Renal pelvis (tissue), 12 donors: ENCODE measurements at places on chromosomes 3 and 15.
A peak's percentile ranks its signal among the peaks of the same experiment; 100 is the strongest.

- no peak for DNase-seq
Measured at GRCh38 chr3:118782755-118783202, 251.9 kb downstream of the IGSF11 start.

DNA sequence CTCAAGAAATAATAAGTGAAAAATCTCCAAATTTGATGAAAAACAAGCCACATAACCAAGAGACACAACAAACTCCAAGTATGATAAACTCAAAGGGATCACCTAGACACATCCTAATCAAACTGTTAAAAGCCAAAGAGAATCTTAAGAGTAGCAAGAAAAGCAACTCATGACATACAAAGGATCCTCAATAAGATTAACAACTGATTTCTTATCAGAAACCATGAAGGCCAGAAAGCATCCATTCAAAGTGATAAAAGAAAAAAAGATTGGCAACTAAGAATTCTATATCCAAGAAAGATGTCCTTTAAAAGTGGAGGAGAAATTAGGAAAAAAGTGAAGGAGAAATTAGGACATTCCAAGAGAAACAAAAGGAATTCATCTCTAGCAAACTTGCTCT is 23.5 kb downstream of the CHSY1 start:
- DNase-seq: no peak

DNA sequence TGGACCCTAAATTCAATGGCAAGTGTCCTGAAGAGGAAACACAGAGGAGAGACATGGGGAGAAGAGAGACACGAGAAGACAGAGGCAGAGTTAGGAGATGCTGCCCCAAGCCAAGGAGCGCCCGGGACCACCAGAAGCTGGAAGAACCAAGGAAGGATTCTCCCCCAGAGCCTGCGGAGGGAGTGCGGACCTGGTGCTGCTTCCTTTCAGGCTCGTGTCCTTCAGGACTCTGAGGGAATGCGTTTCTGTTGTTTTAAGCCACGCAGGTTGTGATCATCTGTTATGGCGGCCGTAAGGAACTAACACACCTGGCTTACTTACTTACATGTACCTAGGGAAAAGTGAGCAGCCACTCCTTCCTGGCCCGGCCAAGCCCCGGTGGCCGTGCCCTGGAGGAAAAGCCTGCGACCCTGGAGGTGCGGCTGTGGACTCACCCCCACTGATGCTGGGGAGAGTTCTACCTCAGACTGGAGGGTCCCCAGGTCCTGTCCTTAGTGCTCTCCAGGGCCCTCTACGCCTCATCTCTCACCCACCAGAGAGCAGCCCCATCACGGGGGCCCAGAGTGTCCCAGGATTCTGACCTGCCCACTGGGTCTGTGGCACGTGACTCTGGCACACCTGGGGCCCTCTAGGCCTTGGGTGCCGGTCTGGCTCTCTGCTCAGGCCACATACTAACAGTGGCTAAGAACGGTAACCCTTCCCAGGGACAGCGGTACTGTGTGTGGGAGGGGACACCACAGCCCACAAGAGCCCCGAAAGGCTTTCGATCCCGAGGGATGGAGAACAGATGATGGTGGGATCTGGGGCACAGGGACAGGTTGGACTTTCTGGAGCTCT is 61.8 kb downstream of the ITGA11 start:
- DNase-seq: no peak

DNA sequence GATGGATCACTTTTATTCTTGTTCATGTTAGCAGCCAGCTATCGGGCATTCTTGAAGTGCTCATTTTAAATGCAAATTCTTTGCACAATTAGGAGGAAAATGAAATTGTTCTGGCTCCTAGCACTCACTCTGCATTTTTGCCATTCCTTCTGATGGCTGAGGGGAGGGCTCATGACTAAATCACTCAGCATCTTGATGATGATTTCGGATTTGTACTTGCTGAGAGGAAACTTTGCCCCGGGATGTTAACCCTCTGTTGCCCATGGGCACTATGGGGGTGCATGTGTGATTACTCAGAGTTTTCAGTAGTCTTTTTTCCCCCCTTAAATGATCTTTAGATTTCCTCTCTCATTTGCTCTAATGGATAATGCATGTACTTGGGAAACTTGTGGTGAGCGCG is 299.6 kb upstream of the C2CD4B start:
- no peak for DNase-seq

- no peak for DNase-seq
Measured at GRCh38 chr3:115806501-115806900, 183.2 kb downstream of the GAP43 start.

DNA sequence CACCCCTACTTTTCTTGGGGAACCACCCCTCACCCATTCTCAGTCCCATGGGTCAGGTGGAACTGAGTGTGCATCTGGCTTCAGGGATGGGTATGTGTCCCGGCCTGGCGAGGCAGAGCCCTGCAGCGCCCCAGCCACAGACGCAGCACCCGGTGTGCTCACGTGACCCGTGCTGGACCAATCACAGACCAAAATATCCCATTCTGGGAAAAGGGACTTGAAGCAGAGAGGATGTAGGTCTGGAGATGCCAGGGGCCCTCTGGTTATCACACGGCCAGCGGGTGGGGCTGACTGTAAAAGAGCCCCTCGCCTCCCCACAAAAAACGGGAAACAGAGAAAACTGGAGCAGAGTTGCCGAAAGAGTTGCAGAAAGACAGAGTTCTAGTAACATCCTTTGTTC is 138.0 kb upstream of the RAD18 start:
- no peak for DNase-seq

- DNase-seq: no peak
Measured at GRCh38 chr3:48429317-48429959, 448 bp downstream of the PLXNB1 start.

GRCh38 chr3:179147514-179147872 is 664 bp upstream of the PIK3CA start:
- DNase-seq: no peak

DNA sequence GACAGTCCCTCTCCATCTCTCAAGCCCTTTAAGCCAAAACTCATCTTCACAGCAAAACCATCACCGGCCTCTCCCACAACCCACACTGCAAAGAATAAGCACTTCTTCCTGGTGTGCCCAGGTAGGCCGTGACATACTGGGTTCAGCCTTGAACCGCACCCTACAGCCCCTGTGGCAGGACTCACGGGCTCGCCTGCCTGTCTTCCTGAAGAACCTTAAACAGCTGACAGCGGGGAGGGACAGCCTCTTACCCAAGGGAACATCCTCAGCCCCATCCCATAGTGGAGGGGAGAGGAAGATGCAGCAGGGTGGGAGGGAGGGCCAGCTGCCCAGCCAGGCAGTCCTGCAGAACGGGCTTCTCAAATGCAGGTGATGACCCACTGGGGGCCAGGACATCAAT is 40.2 kb downstream of the TBC1D2B start:
- no peak for DNase-seq

DNA sequence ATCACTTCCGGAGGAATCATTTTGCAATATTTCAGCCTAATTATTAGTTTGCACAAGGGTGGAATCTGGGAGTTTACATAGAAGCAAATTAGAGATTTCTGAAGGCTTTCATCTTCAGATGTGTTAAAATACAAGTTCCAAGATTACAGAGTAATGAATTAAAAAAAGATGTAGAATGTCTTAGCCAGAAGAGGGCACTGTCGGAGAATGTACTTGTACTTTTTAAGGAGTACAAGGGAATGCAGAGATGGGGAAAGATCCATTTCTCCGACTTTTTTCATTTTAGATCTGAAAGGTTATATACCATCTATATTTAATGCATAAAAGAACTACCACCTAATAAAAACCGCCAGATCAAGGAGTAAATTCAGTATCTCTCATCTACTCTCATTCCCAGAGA is 43.1 kb upstream of the WDR5B start:
- peak; percentile 15 for DNase-seq

- DNase-seq: no peak
Measured at GRCh38 chr15:76011627-76012551, at the start of gene NRG4. NRG4 (minus strand) TSS chr15:76012424; CDS start chr15:76011230, 1,194 bp downstream.

- peak; percentile 55 for DNase-seq
Measured at GRCh38 chr15:80503319-80503952, 99.3 kb downstream of the ARNT2 start.

- no peak for DNase-seq
Measured at GRCh38 chr3:178508443-178508825, 27.8 kb upstream of the KCNMB2 start.

- DNase-seq: peak; percentile 48
Measured at GRCh38 chr15:43913026-43913780, 86.4 kb downstream of the WDR76 start.

DNA sequence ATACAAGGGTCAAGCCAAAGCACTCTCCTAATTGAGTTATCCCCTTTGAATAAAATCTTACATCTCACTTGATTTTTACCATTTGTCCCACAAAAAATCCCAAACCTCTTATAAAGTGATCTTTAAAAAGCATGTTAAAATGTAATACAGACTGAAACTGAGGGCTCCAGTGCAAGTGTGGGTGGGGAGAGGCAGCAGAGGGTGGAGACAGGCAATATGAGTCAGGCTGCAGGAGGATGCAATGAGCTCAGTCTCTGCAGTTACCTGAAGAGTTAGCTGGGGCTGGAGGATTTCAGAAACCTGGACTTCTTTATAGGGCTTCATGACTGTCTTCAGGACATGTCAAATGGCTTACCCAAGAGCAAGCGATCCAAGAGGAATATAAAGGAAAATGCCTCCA is 14.2 kb upstream of the COLQ start:
- no peak for DNase-seq

DNA sequence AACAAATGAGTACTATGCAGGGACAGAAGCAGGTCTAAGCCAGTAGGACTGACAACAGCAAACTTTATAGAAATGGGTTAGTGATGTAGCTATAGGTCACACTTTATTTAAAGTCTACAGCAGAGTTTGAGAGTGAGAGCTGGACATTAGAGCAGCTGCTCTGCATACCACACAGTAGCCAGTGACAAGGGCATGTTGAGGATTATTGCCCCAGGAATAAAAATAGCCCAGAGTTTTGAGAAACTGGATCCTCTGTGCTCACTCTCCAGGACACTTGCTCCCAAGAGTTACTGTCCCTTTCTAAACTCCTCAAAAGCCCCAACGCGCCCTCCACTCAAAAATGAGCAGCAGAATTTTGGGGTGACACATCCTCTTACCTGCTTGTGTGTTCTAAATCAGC is 21.1 kb downstream of the LRTM1 start:
- no peak for DNase-seq

GRCh38 chr3:137768361-137769321 is 4.5 kb downstream of the SOX14 start:
- DNase-seq: no peak

DNA sequence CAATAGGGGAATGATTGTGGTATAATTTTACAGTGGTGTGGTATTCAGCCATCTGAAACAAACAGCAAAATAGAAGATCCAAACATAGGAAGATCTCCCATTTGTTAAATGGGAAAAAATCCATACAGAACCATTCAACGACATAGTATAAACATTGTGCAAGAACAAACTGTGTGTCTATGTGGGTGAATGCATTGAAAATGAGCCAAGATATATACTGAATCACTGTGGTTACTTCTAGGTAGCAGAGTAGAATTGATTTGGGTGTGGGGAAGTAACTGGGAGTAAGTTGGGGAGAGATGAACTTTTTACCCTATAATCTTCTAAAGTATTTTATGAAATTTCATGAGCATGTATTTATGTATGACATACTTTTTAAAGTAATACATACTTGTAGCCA is 123.1 kb upstream of the UMPS start:
- no peak for DNase-seq

DNA sequence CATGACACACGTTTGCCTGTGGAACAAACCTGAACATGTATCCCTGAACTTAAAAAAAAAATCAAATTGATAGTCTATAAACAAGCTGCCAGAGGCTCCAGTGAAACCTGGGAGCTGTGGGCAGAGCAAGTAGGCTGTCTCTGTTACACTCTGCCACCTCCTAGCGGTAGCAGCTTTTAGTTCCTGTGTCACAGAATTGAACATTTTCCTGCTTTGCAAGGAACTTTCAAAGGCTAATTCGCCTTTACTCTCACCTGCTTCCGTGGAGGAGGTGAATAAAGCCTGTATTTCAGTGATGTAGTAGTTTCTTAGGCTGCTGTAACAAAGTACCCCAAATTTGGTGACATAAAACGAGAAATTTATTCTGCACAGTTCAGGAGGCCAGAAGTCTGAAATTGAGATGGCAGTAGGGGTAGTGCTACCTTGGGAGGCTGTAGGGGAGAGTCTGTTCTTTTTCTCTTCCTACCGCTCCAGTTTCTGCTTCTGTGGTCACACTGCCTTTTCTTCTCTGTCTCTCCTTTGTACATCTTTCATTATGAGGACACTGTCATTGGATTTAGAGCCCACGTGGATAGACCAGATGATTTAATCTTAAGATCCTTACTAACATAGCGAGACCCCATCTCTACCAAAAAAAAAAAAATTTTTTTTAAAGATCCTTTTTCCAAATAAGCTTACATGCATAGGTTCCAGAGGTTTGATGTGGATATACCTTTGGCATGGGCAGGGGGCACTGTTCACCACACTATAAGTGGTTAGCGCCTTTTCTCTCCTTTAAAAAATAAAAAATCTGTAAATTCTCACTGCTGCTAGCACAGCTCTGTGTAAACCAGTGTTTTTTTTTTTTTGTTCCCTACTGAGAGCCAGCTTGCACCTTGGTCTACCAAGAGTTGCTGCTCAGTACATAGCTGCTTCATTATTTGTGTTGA is 25.3 kb downstream of the FBXO22 start:
- peak; percentile 41 for DNase-seq

DNA sequence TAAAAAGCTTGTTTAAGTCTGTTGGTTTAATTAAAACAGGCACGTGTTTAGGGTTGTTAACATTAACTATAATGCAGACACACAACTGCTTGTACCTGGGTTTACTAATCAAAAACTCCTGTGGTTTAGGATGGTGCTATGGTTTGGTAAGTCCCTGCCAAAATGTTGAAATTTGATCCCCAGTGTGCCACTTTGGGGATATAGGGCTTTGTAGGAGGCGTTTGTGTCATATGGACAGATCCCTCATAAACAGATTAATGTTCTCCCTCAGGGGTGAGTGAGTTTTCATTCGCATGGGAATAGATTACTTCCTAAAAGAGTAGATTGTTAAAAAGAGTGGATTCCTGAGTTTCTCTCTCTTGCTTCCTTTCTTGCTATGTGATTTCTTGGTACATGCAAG is 18.7 kb upstream of the GK5 start:
- DNase-seq: no peak

GRCh38 chr3:172262991-172263608 is 185.2 kb downstream of the GHSR start:
- DNase-seq: no peak

DNA sequence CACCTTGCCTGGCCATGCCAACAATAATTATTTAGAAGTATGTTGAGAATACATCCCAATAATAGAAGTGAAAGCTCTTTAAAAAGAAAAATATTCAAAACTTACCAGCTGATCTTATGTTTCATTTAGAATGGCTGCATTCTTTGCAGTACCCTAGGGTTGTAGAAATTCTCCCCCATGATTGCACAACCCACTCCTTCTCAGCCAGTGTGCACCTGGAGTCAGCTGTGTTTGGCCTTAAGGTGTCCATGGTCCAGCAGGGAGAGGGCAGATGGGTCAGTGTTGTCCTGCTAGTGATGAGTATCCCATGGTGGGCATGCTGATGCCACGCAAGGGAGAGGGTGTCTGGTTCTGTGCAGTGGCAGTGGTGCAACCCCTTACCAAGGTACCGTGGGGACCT is 117.3 kb downstream of the IGF1R start:
- no peak for DNase-seq
